ENCODE measurements at places on chromosomes 7 and 10. TPM values are rescaled to one million over a fixed set of nuclear protein-coding genes. Genes with fewer than 3 reads are reported as not detected.

HOXA10 gene
- total RNA-seq: 13.1 TPM

VWDE gene
- total RNA-seq: 24.7 TPM

ADARB2 gene
- 0.32 TPM for total RNA-seq

CHST15 gene
- 35.9 TPM for total RNA-seq

NAMPT gene
- 52.0 TPM for total RNA-seq

OR13A1 gene
- total RNA-seq: 0.35 TPM

RNF32 gene
- total RNA-seq: 1.5 TPM

HOXA4 gene
- total RNA-seq: 55.9 TPM
